ENCODE measurements at places on chromosomes 13 and 19.

DNA sequence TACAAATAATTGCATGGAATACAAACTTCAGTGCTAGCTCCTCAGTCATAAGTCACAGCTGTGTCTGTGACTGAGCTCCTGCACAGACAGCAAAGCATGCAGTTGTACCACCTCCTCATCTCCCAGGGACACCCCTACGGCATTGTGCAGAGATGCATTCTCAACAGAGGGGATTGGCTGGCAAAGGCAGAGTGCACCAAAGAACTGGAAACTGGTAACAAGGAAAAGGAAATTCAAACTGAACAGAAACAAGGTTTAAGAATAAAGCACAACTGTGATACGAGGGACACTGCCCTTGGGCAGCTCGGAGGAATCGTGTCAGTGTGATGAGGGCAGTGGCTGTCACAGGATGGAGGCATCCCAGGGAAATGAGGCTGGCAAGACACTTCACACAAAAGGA lies 126.1 kb upstream of the SOX1 start:
- no peak for DNase-seq

- DNase-seq = no peak
Measured at GRCh38 chr13:77139306-77139705, 112.3 kb upstream of the FBXL3 start.

DNA sequence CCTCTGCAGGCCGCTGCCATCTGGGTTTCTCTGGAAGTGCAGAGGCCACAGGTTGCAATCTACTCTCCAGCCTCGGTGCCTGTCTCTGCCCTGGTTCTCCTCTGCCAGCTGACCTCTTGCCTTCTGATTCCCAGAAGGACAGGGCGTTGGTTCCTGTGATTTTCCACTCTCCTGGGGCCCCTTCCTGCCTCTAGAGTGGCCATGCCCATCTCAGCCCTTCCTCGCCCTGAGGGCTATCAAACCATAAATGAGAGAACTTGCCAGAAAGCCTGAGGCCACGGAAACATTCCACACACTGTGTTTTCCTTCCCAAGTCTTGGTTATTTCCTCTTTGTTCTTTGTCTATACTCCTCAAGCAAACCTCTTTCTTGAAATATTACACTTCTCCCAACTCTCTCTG lies 146.2 kb downstream of the SHISA2 start:
- no peak for DNase-seq

DNA sequence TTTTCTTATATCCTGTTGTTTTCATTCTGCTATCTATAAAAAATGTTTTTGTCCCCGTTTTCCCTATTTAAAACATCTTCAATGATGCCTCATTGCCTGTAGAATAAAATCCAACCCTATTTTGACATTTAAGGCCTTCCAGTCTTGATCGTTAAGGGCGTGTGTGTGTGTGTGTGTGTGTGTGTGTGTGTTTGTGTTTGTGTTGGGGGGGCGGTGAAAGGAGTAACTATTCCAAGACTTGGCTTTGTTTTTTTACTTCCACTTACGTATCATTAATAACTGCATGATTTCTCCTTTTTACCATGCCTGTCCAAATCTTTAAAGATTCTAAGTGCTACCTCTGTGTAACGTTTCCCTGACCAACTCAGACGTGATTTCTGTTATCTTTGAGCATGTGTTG lies 784 bp downstream of the PIBF1 start:
- no peak for DNase-seq

DNA sequence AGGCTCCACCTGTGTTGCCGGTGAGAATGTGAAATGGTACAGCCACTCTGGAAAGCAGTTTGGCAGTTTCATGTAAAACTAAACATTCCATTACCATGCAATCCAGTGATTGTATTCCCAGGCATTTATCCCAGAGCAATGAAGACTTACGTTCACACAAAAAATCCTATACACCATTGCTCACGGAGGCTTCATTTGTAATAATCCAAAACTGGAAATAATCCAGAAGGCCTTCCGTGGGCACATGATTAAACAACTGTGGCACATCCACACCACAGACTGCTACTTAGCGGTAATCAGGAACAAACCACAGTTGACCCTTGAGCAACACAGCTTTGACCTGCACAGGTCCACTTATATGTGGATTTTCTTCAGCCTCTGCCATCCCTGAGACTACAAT lies 339.7 kb downstream of the MTUS2 start:
- no peak for DNase-seq

DNA sequence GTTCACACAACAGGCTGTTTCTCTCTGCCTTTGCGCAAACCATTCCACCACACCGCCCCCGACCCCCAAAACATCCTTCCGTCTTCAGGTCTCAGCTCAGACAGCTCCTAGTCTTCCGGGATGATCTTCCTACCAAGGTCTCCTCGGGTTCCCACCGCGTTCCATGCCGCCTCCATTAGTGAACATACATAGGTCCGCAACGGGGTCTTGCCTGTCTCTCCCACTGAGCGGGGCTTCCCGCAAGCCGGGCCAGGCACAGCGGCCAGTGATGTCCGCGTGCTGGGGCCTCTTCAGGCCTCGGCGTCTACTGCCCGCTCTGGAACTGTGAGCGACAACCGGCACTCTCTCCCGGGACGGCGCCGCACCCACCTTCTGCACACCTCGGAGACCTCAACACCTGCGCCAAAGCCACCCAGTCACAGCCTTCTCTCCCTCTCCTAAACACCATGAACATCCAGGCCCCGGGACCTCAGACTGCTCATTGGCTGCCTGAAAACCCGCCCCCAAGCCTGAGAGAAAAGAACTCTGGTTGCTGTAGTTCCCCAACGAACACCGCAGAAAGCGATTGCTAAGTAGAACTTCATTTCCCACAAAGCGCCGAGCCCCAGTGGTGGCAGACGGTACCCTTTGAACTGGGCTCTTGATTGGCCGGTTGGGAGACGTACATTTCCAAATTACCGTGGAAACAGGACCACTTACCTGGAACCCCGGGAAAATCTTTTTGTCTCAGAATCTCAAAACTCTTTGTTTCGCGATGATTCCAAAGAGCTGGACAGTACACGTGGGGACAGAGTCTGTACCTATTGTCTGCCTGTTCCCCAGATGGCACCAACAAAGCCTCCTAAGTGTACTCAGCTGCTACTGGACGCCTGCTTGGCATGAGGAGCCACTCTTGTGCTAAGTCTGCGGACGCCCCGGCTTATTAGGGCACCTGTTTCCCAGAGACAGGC lies 9.5 kb downstream of the DYRK1B start:
- peak; percentile 92 for DNase-seq

- no peak for DNase-seq
Measured at GRCh38 chr13:21749410-21749809, 78.5 kb downstream of the FGF9 start.

DNA sequence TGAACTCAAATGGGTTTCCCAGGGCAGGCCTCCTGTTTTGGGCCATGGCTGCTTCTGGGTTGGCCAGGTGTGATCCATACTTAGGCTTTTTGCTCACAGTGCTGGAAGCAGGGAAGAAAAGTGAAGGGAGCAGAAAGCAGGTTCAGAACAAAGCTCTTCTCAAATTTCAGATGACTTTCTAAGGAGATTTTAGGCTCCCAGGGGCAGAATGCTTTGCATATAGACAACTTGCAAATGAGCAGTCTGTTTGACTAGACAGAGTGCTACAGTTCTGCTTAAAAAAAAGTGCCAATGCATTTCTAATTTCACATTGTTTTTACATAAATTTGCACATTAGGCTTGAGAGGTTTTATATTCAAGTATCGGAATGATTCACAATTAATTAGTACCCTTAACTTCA lies 2.6 kb upstream of the SLC10A2 start:
- no peak for DNase-seq

- no peak for DNase-seq
Measured at GRCh38 chr13:90308249-90308648, 1039.2 kb upstream of the MIR17HG start.

- no peak for DNase-seq
Measured at GRCh38 chr19:888581-889385, 4.2 kb downstream of the MED16 start.

GRCh38 chr13:98507282-98507797 lies 69.6 kb downstream of the STK24 start:
- DNase-seq = no peak

GRCh38 chr13:48944221-48944620 lies 31.5 kb upstream of the FNDC3A start:
- DNase-seq = no peak

- no peak for DNase-seq
Measured at GRCh38 chr13:62846302-62846701, 1430.7 kb upstream of the PCDH20 start.

DNA sequence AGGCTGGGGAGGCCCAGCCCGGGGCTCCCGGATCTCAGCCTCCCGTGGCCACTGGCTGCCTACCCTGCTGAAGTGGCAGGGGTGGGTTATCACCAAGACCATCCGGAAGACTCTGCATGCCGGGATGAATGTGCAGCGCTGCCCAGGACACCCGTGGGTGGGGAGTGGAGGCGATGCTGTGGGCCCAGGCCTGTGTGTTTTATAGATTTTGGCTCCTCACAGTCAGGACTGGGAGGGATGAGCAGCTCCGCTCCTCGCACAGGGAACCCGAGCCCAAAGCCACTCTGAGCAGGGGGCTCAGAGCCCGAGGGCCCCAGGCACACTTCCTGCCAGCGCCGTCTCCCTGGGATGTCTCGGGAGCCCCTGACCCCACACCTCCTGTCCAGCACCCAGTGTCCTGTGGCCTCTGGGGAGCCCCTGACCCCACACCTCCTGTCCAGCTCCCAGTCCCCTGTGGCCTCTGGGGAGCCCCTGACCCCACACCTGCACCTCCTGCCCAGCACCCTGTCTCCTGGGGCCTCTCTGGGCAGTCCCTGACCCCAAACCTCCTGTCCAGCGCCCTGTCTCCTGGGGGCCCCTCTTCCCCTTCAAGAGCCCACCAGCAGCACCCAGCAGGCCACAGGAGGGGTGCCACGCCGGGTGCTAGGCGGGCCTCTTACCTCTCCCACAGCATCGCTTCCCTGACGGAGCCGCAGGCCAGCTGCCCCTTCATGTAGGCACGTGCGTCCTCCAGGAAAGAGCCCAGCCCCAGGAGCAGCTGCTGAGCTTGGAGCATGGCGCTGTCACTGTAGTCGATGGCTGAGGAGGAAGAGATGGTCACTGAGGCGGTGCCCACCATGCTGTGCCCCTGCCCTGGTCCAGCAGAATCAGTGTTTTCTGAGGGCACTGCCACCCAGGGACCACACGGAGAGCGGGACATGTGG lies 31.4 kb downstream of the NAXD start:
- DNase-seq = no peak

DNA sequence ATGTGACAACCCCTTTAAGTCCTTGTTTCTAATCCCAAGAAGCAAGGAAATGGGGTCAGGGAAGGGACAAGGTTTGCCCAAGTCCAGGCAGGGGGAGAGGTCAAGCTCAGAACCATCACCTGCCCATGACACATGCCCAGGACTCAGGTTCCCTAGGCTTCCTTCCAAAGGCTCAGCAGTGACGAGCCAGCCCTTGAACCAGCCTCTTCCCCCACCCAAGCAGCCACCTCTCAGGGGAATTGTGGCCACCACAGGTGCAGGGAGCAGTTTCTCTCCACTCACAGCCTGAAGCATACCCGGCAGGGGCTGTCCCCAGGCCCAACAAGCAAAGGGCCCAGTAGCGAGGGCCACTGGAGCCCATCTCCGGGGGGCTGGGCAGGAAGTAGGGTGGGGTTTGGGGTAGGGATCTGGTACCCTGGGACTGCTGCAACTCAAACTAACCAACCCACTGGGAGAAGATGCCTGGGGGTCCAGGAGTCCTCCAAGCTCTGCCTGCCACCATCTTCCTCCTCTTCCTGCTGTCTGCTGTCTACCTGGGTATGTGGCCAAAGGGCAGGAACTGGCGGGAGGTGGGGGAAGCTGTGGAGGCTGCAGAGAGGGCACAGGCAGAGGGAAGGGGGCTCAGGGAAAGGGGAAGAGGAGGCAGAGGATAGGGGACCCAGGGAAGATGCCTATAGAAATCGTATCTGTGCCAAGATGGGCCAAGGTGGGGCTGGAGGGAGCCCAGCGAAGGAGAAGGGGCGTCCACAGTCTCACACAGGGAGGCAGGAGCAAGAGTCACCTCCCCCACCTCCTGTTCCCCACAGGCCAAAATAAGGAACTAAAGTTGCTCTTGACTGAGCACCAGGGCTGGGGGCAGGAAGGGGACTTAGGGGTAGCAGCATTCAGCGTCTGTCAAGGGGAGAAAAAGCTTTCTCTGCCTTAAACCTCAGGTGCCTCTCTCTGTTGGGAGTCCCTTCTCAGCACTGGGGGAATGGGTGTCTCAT lies at the start of gene CD79A:
TSS of gene CD79A (plus strand) at position 433 of the 986 bp plus-strand sequence. CDS start at position 459, 26 bp downstream.
- DNase-seq = no peak

- no peak for DNase-seq
Measured at GRCh38 chr13:114140131-114140905, 7.9 kb upstream of the RASA3 start.

DNA sequence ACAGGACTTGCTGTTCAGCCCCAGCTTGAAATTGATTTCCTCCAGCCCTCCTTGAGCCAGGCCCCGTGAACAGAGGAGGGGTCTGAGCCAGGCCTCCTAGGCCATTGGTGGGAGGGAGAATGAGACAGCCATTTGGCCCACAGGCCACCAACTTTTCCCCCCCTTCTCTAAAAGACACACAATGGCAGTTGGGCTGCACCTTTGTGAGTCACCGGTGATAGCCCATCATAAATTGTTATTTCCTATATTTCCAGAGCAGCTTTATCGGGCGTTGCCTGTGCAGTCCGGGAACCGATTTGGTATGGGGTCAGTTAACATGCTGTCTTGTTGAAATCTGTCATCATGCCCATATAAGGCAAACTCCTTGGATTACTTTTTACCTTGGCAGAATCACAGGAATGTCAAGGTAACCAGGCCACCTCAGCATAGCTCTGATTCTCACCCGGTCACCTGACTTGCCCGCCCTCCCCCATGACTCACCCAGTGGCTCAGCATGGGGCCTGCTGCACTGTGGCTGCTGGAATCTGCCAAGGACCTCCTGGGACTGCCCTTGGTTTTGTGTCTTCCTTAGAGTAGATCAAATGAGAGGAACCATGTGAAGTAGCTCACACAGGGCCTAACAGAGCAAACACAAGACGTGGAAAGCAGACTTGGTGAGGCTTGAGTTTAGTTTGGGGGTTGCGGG lies 36.1 kb downstream of the ACTN4 start:
- DNase-seq = peak; percentile 66

DNA sequence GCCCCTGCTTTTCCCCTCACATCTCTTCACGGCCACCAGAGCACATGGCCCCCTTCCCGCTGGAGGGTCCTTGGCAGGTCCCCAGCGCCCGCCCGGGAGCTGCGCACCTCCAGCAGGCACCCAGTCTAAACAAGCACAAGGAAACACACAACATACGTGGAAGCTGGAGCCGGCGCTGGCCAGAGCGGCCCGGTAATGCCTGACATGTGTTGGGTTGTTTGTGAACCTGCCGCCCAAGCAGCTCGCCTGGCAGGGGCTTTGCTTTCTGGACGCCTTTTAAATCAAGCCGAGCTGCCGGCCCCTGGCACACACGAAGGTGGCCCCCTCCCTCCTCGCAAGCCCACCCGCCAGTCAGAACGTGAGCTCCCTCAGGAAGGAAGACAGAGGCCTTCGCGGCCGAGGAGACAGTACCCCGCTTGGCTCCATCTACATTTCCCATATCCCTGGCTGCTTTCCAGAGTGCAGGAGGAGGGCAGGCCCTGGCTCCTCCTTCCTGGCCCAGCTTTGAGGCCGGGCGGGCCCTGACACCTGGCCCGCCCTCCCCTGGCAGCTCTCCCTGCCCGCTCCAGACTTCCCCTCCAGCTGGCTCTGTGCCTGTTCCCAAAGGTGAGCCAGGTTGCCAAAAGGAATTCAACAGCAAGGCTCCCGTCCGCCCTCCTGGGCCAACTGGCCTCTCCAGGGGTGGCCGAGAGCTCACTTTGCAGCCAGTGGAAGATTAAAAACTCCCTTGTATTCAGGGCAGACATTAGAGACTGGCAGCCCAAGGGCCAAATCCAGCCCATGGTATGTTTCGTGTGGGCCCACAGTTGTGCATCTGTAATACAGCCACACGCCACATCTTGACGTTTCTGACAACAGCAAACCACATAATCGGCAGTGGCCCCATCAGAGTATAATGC lies 28.7 kb downstream of the COMP start:
- no peak for DNase-seq
